ENCODE measurements at places on chromosomes 1 and 21. TPM values are rescaled to one million over a fixed set of nuclear protein-coding genes. Genes with fewer than 3 reads are reported as not detected.

MAN1C1 gene
- 9.3 TPM for total RNA-seq

CAMTA1 gene
- total RNA-seq, result 23.2 TPM

ZNF593OS gene
- total RNA-seq, result not detected

INTS7 gene
- total RNA-seq, result 14.4 TPM

CGN gene
- total RNA-seq, result 48.9 TPM

NBPF11 gene
- total RNA-seq, result 4.0 TPM

FCGR3B gene
- total RNA-seq, result 6.0 TPM

TNNT2 gene
- total RNA-seq, result 0.17 TPM

DCST2 gene
- not detected for total RNA-seq

DNA sequence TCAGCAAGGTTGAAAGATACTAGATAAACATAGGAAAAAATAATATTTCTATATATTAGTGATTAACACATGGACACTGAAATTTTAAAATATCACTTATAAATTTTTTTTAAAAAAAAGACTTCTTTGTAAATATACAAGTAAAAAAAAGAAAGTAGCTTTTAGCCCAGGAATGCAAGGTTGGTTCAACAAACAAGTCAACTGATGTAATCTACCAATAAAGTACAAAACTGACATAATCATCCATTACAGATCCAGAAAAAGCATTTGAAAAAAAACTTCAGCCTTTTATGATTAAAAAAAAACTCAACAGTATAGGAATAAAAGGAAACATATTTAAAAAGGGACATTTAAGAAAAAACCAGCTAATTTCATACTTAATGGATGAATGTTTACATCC lies 48.4 kb downstream of the TRMT1L start:
- no peak for DNase-seq

DNA sequence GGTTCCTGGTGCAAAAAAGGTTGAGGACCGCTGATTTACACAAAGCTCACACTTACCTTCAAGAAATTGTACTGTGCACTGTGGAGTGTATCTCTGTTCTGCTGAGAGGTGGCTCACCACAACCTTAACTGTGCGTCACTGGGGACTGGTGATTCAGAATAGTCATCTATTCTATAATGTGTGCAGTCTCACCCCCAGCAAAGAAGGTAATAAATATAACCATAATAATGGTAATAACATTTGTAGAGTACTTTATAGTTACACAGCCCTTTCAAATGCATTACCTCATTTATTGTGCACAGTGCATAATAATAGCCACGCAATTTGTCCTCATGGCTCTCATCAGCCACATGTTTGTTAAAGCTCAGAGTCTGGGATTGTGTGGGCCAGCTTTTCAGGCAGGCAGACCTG lies 59.4 kb upstream of the DUSP10 start:
- no peak for DNase-seq

DNA sequence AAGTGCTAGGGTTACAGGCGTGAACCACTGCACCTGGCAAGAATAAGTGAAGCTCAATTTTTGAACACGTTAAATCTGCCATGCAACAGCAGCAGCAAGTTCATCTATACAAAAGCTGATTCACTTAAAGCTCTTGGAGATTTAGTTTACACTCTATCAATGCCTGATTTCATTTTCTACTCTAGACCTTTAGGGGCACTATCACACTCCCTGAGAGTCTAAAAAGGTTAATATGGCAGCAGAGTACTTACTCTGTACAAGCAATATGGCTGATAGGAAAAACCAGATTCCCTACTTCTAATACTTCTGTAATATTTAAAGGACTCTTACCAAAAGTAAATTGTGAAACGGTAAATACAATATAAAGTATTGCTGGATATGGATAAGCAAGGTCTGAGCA lies 4.8 kb downstream of the RBM34 start:
- no peak for DNase-seq

GRCh38 chr1:84721152-84721551 lies 30.9 kb upstream of the SSX2IP start:
- DNase-seq, result no peak

GRCh38 chr21:33231526-33231925 lies 1.8 kb downstream of the IFNAR2 start:
- no peak for DNase-seq

GRCh38 chr1:25195835-25196234 lies 36.5 kb downstream of the SYF2 start:
- no peak for DNase-seq

DNA sequence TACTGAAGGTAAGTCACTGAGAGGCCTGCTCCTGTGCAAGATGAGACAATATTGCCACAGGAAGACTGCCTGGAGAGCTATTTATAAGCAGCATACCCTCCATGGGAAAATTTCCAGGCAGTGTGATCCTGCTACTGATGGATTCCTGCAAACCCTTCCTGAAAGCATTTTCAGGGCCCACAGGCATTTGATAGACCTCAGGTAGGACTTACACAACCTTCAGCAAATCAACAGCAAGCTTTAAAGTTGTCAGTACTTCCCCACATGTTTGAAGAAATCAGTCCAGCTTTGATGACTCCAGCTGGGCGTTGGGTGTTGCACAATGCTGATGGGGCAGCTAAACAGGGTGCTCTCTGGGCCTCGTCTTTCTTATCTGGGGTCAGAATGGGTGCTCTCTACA lies 108.8 kb downstream of the PLXNA2 start:
- DNase-seq, result no peak

DNA sequence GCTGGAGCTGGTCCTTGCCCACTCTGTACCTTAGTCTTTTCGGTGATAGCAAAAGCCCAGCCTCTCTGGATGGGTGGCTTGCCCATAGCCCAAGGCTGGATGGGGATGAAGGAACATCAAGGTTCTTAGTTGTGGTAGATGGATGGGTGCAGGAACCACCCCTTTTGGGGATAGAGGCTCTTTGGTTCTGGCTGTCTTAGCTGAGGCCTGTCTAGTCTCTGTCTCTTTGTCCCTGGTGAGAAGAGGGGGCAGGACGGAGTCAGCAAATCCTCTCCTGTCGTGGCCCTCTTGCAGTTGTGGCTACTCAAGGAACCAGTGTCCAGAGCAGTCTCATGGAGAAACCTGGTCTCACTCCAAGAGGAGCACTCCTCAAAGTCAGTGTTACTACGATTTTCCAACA lies 8.5 kb downstream of the VANGL2 start:
- peak; percentile 20 for DNase-seq

- DNase-seq, result no peak
These were observed 17.5 kb downstream of the DBT start for GRCh38 chr1:100232156-100232555.

GRCh38 chr1:203858055-203858454 lies 3.3 kb upstream of the SNRPE start:
- no peak for DNase-seq

DNA sequence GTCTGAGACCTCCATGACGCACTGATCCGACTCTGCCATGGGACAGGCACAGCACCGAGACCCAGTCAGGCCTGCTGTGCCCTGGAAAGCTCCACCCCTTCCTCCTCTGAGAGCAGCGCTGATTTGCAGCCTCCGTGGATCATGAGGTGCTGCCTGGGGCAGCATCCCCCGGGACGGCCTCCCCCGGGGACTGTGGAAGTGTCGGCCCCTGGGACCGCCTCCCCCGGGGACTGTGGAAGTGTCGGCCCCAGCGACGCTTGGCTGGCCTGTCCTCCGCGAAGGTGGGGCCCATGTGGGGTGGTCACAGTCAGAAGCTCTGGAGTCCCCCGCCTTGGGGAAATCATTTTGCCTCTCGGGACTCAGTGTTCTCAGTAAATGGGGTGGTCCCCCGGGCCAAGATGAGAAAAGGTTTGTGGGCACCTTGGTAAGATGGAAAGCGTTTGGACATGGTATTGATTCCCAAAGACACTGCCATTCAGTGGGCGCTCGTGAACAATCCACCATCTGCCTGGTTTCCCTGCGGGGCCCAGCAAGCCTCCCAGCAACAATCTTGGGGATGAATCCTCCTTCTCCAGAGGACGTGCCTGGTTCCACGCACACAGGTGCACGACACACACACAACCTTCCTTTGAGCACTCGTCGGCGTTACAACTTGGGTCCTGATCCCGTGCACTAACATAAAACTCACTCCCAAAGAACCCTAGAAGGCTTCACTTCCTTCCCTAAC lies 3.0 kb downstream of the TFF2 start:
- no peak for DNase-seq

DNA sequence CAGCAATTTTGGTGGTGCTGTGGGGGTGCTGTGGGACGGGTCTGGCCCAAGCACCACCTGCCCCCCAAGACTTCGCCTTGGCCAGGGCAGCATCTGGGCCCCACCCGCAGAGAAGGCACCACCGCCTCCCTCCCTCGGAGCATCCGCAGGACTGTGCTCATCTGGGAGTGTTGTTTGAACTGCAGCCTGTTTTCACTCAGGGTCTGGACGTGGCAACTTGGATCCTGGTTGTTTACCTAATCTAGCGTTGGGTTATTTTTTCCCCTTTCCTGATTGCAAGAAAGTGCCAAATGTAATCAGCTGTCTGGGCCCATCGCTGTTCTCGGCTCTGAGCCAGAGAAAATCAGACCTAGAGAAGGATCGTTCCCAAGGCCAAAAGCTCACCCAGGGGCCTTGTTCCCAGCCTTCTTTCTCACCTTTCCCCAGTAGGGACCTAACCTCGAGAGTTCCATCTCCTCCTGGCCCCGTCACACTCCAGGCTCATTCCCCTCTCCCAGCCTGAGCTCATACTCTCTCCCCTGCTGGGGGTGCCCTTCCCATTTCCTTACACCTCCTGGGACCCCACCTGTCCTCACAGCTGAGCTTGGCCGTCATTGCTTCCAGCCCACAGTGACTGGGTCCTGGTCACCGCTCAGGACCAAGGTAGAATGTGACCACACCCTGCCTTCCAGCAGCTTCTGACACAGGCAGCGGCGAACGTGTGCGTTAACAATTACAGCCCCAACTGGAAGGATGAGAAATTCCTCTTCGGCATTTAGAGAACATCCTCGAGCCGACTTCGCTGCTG lies 72.0 kb upstream of the FAM20B start:
- no peak for DNase-seq

GRCh38 chr1:12454406-12455391 lies 163.3 kb downstream of the DHRS3 start:
- no peak for DNase-seq

DNA sequence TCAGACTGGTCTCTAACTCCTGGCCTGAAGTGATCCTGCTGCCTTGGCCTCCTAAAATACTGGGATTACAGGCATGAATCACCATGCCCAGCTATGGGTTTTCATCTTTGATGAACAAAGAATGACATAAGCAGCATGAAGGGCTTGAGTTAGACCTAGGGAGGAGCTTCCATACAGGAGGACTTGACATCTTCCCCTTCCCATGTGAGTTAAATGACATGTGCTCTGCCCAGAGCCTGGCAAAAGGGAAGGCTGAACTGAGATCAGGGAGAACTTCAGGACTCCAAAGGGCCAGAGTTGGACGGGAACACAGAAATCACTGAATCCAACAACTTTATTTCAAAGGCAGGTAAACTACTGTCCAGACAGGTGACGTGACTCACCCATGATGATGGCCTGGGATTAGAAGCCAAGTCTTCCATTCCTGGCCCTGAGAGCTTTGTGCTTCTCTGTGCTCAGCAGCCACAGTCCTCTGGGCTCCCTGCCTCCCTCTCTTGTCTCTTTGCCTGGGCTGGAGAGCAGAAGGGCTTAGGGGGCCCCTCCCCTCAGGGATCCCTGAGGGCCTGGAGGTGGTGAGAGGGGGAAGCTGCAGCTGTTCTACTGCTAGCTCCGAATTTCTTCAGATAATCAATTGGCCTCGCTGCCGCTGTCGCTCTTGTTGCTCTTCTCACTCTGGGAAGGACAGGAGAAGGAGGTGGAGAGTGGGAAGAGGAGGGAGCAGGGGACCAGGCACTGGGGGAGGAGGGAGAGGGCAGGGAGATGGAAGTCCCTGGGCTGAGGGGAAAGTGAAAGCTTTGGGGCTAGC lies 7.6 kb downstream of the NHLH1 start:
- DNase-seq, result no peak

DNA sequence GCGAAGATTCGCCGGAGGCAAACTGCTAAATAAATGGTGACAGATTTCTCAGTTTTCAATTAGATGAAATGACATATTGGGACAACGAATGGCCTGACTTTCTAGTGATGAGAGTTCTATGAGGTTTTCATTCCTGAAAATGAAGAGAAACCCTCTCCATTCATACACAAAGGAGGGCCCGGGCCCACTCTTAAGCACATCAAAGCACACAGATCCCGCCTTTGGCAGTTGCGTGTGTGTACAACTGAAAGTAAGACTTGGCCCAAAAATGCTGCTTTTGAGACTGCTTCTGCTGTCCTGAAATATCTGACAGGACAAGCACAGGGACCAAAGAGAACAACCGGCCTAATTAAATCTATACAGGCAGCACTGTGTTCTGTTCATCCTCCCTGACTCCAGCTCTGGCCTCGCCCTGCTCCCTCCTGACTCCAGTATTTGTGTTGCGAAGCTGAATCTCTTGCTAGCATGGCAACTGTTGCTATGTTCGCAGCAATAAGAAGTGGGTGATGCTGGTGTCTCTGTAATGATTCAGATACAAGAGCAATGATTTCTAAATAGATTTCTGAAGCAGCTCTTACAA lies 7.4 kb downstream of the LRRC53 start:
- no peak for DNase-seq

GRCh38 chr1:243457363-243457982 lies 201.6 kb downstream of the SDCCAG8 start:
- DNase-seq, result no peak

- no peak for DNase-seq
These were observed 30.7 kb downstream of the CA6 start for GRCh38 chr1:8976338-8976737.

DNA sequence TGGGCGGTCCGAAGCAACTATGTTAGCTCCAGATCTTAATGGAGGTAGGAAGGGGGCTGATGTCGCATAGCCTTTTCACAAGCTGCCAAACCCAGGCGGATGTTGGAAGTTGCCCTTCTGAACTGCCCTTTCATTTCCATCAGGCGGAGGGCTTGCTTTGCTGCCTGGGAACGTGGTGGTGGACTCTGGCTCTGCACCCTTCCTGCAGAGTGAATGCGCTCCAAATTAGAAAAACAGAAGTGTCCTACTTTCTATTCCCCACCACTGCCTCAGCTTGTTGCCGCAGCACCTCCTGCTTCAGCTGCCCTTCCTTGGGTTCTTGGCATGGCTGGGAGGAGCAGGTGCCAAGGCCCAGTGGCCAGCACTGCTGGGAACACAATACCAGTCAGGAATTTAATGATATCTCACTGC lies 60.6 kb downstream of the AK4 start:
- peak; percentile 51 for DNase-seq

- DNase-seq, result no peak
These were observed 87.6 kb downstream of the NENF start for GRCh38 chr1:212520299-212520698.

GRCh38 chr1:95007687-95008086 lies 65.1 kb downstream of the ALG14 start:
- DNase-seq, result no peak

DNA sequence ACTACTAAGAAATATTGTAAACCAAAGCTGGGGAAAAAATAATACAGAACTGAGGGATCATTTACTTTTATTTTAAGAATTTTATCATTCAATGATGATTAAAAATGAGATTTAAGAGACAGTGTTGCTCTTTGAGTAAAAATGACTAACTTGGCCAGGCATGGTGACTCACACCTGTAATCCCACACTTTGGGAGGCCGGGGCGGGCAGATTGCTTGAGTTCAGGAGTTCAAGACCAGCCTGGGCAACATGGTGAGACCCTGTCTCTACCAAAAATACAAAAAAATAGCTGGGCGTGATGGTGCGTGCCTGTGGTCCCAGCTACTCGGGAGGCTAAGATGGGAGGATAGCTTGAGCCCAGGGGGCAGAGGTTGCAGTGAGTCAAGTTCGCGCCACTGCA lies 21.8 kb upstream of the PLEKHO1 start:
- DNase-seq, result no peak

- DNase-seq, result no peak
These were observed 6.9 kb upstream of the ANKRD35 start for GRCh38 chr1:145892486-145893087.

Data from liver (tissue), 10 donors.